ENCODE measurements at places on chromosomes 2 and 18. TPM values are rescaled to one million over a fixed set of nuclear protein-coding genes. Genes with fewer than 3 reads are reported as not detected.

GRCh38 chr2:74553892-74554819 is at the start of the genes DOK1 and LOXL3:
Gene DOK1 (plus strand): TSS chr2:74554720. CDS start chr2:74554755, 35 bp downstream.
Gene LOXL3 (minus strand): TSS chr2:74553942. CDS start chr2:74552634, 1,308 bp downstream.
- peaks cover 5% of the 10 kb centered on the region for H3K36me3 ChIP-seq
- peaks cover 27% of the 10 kb centered on the region for H3K27me3 ChIP-seq
- peaks cover 27% of the 10 kb centered on the region for H3K4me1 ChIP-seq
- peak within 1 kb of the TSS; percentile 80 for H3K27ac ChIP-seq
- peak within 1 kb of the TSS; percentile 89 for H3K4me3 ChIP-seq
- peak; percentile 80 for DNase-seq

DNA sequence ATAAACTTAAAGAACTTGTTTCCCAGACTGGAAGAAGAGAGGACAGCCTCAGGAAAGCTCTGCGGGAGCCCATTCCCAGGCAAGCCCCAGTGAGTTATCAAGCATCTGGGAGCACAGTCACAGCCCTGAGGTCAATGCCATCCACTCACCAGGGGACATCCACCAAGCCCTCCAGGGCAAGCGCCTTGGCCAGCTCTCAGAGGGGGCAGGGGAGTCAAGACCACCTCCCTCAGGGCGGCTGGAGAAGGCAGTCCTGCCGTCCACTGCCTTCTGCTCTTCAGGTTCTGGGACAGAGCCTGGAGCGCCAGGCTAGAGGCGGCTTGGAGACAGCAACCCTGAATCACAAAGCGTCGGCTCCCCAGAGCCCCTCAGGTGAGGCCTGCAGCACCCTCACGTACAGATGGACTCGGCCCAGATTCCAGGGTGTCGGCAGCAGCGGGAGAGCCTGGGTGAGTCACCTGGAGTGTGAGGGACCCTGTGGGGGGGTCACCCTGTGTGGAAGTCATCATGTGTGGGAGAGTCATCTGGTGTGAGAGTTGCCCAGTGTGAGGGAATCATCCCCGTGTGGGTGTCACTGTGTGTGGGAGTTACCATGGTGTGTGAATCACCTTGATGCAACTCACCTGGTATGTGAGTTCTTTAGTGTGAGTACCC is 100.9 kb upstream of the TEX51 start:
- H3K27me3 ChIP-seq: peaks cover 16% of the 10 kb centered on the region
- no peak overlapping the region for H3K4me3 ChIP-seq
- H3K27ac ChIP-seq: no peak overlapping the region
- no peaks in the 10 kb centered on the region for H3K36me3 ChIP-seq
- no peaks in the 10 kb centered on the region for H3K4me1 ChIP-seq

DNA sequence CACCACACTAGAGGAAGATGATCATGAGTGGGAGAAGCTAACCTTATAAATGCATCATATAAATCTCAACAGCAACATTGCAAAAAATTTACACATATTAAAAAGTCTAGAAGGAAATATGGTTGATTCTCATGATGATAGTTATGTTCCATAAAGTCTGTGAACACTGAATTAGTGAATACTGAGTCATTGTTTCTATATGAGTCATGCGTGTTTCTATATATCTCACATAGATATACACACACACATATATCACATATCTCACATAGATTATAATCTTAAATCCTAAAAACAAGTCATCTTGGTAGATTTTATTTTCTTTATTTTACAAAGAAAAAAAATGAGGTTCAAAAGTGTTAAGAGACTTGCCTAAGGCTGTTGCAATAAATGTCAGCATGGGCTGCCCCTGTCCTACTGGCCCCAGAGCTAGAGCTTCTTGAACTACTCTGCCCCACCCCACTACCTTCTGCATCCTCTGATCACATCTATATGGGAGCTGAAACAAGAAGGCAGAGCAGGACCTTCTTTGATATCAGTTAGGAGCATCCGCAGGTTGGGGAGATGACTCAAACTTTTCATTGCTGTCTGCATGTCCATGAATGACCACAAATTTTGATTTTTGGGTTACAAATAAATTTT is 81.8 kb upstream of the ADAM23 start:
- DNase-seq: peak; percentile 51
- H3K4me3 ChIP-seq: no peak overlapping the region
- peaks cover 20% of the 10 kb centered on the region for H3K4me1 ChIP-seq
- no peaks in the 10 kb centered on the region for H3K36me3 ChIP-seq
- H3K27ac ChIP-seq: peak overlapping the region; percentile 19
- H3K27me3 ChIP-seq: peaks cover 22% of the 10 kb centered on the region

DNA sequence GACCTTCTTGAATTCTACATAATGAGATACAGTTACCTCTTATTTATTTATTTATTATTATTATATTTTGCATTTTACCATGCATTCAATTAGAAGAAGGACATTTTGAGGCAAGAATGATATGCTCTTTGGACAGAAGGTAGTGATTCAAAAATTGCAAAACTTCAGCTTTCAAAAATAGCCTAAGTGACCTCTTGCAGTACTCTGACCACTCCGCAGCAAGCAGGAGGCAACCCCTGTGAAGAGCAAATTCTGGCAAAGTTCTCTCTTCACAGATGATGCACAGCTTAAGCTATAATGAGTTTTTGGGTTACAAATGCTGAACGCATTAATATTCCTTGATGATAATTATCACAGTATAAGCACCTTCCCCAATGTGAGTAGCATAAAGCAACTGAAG is 170.0 kb downstream of the ZNF521 start:
- no peak for DNase-seq
- H3K36me3 ChIP-seq: no peaks in the 10 kb centered on the region
- no peak overlapping the region for H3K27ac ChIP-seq
- no peak overlapping the region for H3K4me3 ChIP-seq
- no peaks in the 10 kb centered on the region for H3K4me1 ChIP-seq
- H3K27me3 ChIP-seq: no peaks in the 10 kb centered on the region

DNA sequence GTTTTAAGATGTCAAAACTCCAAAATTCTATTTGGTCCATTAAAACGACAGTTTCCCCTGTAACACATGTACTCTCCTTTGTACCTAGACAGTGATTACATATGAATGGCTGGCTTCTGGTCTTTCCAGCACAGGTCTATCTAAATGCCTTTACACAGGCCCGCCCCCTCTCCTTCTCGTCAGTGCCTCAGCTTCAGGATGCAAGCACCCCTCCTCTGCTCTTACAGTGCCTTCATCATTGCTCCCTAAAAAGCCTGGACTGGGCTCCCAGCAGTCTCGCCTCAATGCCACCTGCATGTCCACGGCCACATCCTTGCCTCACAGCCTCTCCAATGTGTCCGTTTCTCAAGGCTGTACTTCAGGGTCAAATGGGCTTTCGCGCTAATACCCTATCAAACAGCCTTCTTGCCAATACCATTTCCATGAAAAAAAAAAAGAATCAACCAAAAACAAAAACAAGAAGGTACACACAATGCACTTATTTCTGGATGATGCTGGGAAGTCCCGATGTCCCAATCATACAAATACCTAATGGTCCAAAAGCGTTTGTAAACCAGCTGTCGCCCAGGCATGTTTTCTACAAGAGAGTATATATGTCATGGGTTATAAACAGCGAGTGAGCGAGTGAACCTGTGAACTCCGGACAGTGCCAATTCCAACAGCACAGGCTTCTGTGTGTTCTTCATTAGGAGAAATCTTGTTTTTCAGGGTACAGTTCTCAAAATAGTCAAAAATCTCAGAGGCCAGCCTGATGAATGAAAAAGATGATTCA is 77.2 kb downstream of the EIPR1 start:
- no peak overlapping the region for H3K27ac ChIP-seq
- DNase-seq: no peak
- H3K36me3 ChIP-seq: peaks cover 2% of the 10 kb centered on the region
- no peaks in the 10 kb centered on the region for H3K27me3 ChIP-seq
- H3K4me3 ChIP-seq: no peak overlapping the region

Gene NAT8
- total RNA-seq: not detected

DNA sequence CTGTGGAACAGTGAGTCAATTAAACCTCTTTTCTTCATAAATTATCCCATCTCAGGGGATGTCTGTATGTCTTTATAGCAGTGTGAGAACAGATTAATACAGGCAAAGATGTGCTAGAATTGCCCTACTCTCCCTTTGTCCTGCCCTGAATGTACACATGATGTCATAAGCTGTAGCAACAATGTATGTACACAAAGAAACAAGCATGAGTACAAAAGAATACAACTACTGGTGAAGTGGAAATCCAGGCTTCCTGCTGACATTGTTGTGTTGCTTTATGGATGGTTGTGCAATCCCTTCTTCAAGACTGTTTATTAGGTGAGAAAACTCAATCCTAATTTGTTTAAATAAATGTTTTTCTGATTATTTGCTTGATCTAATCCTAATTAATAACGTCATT is 446.6 kb downstream of the DSC3 start:
- no peaks in the 10 kb centered on the region for H3K27me3 ChIP-seq
- DNase-seq: no peak
- no peak overlapping the region for H3K27ac ChIP-seq

Gene TFCP2L1
- total RNA-seq: 0.10 TPM

Gene FOXI3
- not detected for total RNA-seq

GRCh38 chr2:66456183-66457041 is 21.5 kb downstream of the MEIS1 start:
- H3K27ac ChIP-seq: no peak overlapping the region
- H3K4me3 ChIP-seq: no peak overlapping the region
- no peak for DNase-seq
- no peaks in the 10 kb centered on the region for H3K4me1 ChIP-seq
- no peaks in the 10 kb centered on the region for H3K36me3 ChIP-seq

Gene ANKRD30B
- total RNA-seq: not detected

Gene KHK
- 12.9 TPM for total RNA-seq

- H3K27me3 ChIP-seq: peaks cover 48% of the 10 kb centered on the region
- no peaks in the 10 kb centered on the region for H3K36me3 ChIP-seq
- H3K4me3 ChIP-seq: no peak overlapping the region
- no peaks in the 10 kb centered on the region for H3K4me1 ChIP-seq
Observed at GRCh38 chr18:59233017-59233410, 13.1 kb downstream of the GRP start.

DNA sequence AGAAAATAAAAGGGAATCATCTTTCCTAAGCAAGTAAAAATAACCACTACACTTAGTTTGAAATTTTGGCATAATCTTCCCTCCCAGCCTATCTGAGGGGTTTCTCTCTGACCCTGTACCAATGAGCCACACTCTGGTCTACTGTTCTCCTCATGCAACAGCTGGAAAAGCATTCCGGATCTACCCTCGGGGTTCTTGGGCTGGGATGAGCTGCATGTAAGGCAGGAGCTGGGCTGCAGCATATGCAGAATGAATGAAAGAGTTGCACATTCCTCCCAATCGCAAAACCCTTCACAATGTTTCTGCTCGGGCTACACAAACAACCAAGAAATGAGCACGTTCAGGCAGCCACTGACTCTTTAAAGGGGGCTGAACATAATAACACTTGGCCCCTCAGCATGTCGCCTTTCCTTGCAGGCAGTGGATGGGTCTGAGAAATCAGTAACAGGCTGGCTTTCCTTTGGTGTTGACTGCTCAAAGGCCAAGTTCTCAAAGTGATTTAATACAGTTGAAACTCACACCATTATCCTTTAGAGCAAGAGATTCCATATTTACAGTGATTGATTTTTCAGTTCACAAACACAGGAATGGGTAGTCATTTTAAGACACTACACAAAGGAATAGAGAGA is 180.4 kb upstream of the ZFP36L2 start:
- H3K27me3 ChIP-seq: no peaks in the 10 kb centered on the region
- H3K4me1 ChIP-seq: peaks cover 32% of the 10 kb centered on the region
- H3K36me3 ChIP-seq: no peaks in the 10 kb centered on the region
- no peak overlapping the region for H3K4me3 ChIP-seq
- DNase-seq: no peak

Gene CNGA3
- not detected for total RNA-seq

- H3K36me3 ChIP-seq: peaks cover 3% of the 10 kb centered on the region
- peak overlapping the region; percentile 41 for H3K4me3 ChIP-seq
- no peak overlapping the region for H3K27ac ChIP-seq
- peaks cover 65% of the 10 kb centered on the region for H3K4me1 ChIP-seq
Observed at GRCh38 chr2:9419541-9419940, 3.8 kb downstream of the ITGB1BP1 start.

GRCh38 chr2:234357666-234358065 is 139.2 kb downstream of the ARL4C start:
- peaks cover 8% of the 10 kb centered on the region for H3K36me3 ChIP-seq
- H3K4me3 ChIP-seq: no peak overlapping the region
- H3K27me3 ChIP-seq: no peaks in the 10 kb centered on the region
- H3K4me1 ChIP-seq: peaks cover 25% of the 10 kb centered on the region
- DNase-seq: no peak

GRCh38 chr2:67384123-67384822 is 12.9 kb upstream of the ETAA1 start:
- no peaks in the 10 kb centered on the region for H3K4me1 ChIP-seq
- DNase-seq: no peak
- no peak overlapping the region for H3K27ac ChIP-seq
- H3K4me3 ChIP-seq: no peak overlapping the region
- H3K27me3 ChIP-seq: no peaks in the 10 kb centered on the region

Gene SOX11
- total RNA-seq: not detected

DNA sequence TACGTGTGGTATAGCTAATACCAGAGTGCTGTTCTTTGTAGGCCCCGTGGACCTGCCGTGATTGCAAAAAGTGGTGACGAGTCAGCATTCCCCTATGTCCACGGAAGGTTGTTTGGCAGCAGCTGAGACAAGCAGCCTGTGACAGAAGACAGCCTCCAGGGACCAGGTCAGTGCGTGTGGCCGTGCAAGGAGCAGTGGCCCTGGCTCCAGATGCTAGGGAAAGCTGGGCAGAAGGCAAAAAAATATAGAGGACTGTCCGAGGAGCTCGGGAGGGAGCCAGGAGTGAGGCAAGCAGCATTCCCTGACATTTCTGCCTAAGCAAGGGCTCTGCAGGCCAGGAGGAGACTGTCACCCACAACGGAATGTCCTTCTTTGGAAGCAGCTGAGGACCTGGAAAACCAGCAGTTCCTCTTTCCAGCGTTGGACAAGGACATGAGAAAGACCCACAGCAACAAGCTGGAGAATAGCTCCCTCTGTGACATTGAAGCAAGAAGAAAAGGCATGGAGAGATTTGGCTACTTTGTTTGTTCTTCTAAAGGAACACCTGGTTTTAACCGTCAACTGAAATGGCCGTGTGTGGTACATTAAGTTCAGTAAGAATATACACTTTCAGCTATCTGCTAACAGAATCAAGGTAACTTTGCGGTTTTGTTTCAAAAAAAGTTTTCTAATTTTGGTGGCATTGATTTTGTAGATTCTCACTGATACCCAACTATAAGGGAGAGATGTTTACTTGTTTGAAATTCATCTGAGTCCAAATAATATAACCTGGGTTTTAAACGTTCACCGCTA is 58.3 kb downstream of the NPAS2 start:
- H3K27ac ChIP-seq: no peak overlapping the region
- no peak overlapping the region for H3K4me3 ChIP-seq
- peaks cover 30% of the 10 kb centered on the region for H3K4me1 ChIP-seq
- no peaks in the 10 kb centered on the region for H3K27me3 ChIP-seq
- H3K36me3 ChIP-seq: no peaks in the 10 kb centered on the region

Measured in activated T-cell treated with anti-CD3 and anti-CD28 coated beads, Interleukin-2, amount 50 U/mL, for 72 hours (primary cell).